ENCODE measurements at places on chromosomes 7 and 10.
A peak's percentile ranks its signal among the peaks of the same experiment; 100 is the strongest.

DNA sequence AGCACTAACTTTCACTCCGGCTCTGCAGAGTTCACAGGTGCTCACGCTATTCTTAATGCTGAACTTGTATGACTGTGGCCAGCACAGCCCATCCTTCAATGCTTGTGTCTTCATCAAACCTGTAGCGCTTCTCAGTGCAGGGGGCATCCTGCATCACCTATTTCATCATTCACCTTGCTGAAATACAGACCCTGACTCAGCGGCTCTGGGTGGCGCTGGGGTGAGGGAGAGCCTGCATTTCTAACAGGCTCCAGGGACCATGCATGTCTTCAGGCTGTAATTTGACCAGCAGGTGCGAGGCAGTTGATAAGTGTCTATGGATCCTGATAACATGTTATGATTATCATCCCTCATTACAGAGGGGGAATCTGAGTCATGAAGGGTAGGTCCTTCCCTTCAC is 89.3 kb downstream of the VOPP1 start:
- no peaks in the 10 kb centered on the region for H3K36me3 ChIP-seq
- H3K27me3 ChIP-seq, result no peaks in the 10 kb centered on the region
- no peak for DNase-seq

GRCh38 chr10:82982110-82982608 is 1107.2 kb downstream of the NRG3 start:
- no peak for DNase-seq
- H3K27me3 ChIP-seq, result no peaks in the 10 kb centered on the region
- H3K36me3 ChIP-seq, result no peaks in the 10 kb centered on the region
- H3K4me3 ChIP-seq, result no peak overlapping the region
- H3K4me1 ChIP-seq, result peaks cover 3% of the 10 kb centered on the region

GRCh38 chr7:42263971-42264370 is 27.0 kb upstream of the GLI3 start:
- DNase-seq, result no peak
- H3K27ac ChIP-seq, result no peak overlapping the region
- no peak overlapping the region for H3K4me3 ChIP-seq
- H3K4me1 ChIP-seq, result peaks cover 5% of the 10 kb centered on the region

GRCh38 chr10:65320236-65321026 is 1605.4 kb upstream of the LRRTM3 start:
- no peak for DNase-seq
- no peaks in the 10 kb centered on the region for H3K4me1 ChIP-seq
- no peaks in the 10 kb centered on the region for H3K27me3 ChIP-seq
- H3K36me3 ChIP-seq, result no peaks in the 10 kb centered on the region
- H3K4me3 ChIP-seq, result no peak overlapping the region

- peaks cover 8% of the 10 kb centered on the region for H3K27me3 ChIP-seq
- H3K27ac ChIP-seq, result no peak overlapping the region
- no peak for DNase-seq
- peak overlapping the region; percentile 73 for H3K4me3 ChIP-seq
- peaks cover 17% of the 10 kb centered on the region for H3K4me1 ChIP-seq
These were observed 1.3 kb downstream of the NRCAM start for GRCh38 chr7:108454674-108455550.

DNA sequence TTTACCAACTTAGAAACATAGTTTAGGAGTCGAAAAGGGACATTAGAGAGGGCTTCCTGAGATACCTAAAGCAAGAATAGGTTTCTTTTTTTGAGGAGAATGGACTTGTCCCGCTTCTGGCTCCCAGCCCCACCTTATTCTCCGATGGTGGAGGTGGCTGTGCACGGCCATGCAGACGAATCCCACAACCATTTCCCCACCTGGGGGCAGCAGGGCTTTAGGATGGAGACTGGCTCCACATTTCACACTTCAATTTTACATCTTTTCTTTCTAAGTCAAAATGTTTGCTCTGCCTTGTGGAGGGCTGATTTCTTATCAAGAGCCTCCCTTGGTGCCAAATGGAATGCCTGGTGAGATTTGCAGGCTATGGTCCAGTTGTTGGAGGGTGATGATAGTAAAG is 118.5 kb downstream of the GLRX3 start:
- H3K4me3 ChIP-seq, result no peak overlapping the region
- no peaks in the 10 kb centered on the region for H3K4me1 ChIP-seq

DNA sequence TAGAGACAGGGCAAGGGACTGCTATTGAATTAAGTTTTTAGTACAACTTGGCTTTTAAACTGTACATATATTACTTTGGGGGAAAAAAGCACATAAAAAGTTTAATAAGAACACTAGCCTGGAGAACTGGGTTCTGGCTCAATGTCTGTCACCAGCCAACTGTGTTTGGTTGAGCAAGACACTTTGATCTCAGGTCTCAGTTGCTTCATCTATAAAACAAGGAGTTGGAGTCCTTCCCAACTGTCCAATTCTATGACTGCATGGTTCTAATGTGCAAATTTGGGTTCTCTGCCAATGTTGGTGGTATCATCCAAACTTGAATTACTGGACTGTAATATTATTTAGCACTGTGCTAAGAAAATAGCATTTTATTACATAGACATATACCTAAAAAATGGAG is 50.3 kb downstream of the ATXN7L1 start:
- no peak overlapping the region for H3K27ac ChIP-seq
- no peaks in the 10 kb centered on the region for H3K36me3 ChIP-seq

DNA sequence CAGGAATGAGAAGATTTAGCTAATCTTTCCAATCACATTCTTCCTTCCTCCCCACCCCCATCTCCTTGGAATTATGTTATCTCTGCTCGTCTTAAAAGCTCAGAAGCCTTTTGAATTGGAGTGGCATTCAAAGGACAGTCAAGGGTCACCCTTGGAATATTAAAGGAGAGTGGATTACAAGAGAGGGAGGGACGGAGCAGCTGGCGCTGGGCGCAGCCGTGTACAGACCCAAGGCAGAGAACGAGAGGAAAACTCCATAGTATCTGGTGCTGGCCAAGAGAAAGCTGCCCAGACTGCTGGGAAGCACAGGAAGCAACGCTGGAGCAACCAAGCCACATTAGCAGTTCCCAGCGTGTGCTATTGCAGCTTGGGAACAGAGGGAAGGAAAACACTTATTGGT is 95.7 kb downstream of the POU6F2 start:
- DNase-seq, result no peak
- H3K4me3 ChIP-seq, result peak overlapping the region; percentile 55
- no peak overlapping the region for H3K27ac ChIP-seq
- H3K4me1 ChIP-seq, result no peaks in the 10 kb centered on the region
- H3K36me3 ChIP-seq, result no peaks in the 10 kb centered on the region
- H3K27me3 ChIP-seq, result no peaks in the 10 kb centered on the region

All from thoracic aorta (tissue), 2 donors.